ENCODE measurements at places on chromosomes 7 and 10. TPM values are rescaled to one million over a fixed set of nuclear protein-coding genes. Genes with fewer than 3 reads are reported as not detected.

Gene PRSS37
- not detected for polyA plus RNA-seq

Gene DMBT1
- polyA plus RNA-seq, result 0.05 TPM

Gene GARIN1A
- 1.8 TPM for polyA plus RNA-seq

Gene LRRD1
- polyA plus RNA-seq, result not detected

Gene ENKUR
- polyA plus RNA-seq, result not detected

Gene MEIG1
- polyA plus RNA-seq, result not detected

Gene H2AZ2
- 95.1 TPM for polyA plus RNA-seq

- peak; percentile 96 for DNase-seq
Observed at GRCh38 chr7:87876040-87876868, at the start of the genes DBF4 and SLC25A40. TSS of gene DBF4 (plus strand) at chr7:87876493. CDS start at chr7:87876733, 240 bp downstream. TSS of gene SLC25A40 (minus strand) at chr7:87876360. CDS start at chr7:87858727, 17,633 bp downstream.

- DNase-seq, result no peak
Observed at GRCh38 chr7:66696774-66697191, 43.8 kb upstream of the RABGEF1 start.

GRCh38 chr10:100356067-100357017 lies 9.3 kb downstream of the SCD start:
- no peak for DNase-seq

DNA sequence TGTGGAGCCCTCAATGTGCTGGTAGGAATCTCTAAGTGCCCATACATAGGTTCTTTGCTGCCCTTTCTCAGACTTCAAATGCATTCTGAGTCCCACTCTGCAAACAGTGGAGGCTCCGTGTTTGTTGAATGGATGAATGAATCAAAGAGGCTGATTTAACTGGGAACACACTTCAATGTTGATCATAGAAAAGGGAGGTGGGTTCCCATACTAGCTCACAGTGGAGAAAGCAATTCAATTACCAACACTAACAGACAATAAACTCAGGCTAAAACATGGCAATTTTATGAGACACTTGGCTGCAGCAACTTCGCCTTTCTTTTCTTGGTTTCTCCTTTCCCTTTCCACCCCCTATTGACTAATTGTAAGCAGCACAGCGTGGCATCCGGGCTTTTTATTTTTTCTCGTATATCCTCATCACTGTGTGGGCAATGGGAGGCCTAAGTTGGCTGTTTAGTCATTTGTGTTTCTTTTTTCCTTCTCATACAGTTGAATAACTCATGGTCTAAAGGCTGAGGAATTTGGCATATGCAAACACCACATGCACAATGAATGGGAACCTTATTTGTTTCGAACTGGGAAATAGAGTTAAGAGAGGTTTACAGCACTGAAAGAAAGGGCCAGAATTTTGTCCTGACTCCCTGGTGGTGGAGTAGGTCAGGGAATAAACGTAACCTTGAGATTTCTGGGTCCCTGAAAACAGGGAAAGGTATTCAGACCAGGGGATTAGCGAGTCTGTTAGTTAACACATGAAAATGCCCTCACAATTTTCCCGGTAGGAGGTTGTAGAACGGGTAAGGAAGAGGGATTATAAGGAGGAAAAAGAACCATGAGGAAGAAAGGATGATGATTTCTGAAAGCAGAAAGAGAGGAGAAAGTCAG lies 858.5 kb downstream of the KCNMA1 start:
- no peak for DNase-seq

DNA sequence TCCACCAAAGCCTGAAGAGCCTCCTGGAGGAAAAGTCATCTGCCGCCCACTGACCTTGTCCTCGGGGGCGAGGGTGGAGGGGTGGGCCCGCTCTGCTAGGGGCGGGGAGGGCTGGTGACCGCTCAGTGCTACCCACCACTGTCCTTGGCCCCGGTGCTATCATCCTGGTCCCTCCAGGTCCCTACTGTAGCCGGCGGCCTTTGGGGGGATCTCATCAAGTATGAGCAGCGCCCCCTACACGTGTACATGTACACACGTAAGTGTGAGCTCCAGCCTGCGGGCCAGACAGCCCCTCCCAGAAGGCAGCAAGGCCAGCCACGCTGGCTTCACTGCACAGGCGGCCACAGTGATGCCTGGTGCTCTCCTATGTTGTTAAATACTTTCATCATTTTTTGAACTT lies 19.6 kb downstream of the TTYH3 start:
- peak; percentile 75 for DNase-seq

GRCh38 chr7:39259391-39260003 lies 281.8 kb downstream of the POU6F2 start:
- DNase-seq, result no peak

GRCh38 chr10:8321990-8322389 lies 267.5 kb downstream of the GATA3 start:
- DNase-seq, result no peak

GRCh38 chr7:20270867-20271266 lies 53.7 kb upstream of the MACC1 start:
- no peak for DNase-seq

- no peak for DNase-seq
Observed at GRCh38 chr7:136950331-136950730, 81.9 kb downstream of the CHRM2 start.

DNA sequence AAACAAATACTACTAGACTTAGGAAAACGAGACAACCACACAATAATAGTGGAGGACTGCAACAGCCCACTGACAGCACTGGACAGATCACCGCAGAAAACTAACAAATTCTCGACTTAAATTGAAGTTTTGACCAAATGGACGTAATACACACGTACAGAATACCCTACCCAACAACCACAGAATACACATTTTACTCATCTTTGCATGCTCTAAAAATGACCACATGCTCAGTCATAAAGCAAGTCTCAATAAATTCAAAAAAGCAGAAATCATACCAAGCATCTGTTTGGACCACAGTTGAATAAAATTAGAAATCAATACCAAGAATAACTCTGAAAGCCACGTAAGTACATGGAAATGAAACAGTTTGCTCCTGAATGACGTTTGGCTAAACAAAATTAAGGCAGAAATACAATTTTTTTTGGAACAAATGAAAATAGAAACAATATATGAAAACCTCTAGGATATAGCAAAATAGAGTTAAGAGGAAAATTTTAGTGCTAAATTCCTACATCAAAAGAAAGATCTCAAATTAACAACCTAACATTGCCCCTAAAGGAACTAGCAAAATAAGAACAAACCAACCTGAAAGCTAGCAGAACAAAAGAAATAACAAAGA lies 30.6 kb downstream of the MAPK8 start:
- DNase-seq, result no peak

DNA sequence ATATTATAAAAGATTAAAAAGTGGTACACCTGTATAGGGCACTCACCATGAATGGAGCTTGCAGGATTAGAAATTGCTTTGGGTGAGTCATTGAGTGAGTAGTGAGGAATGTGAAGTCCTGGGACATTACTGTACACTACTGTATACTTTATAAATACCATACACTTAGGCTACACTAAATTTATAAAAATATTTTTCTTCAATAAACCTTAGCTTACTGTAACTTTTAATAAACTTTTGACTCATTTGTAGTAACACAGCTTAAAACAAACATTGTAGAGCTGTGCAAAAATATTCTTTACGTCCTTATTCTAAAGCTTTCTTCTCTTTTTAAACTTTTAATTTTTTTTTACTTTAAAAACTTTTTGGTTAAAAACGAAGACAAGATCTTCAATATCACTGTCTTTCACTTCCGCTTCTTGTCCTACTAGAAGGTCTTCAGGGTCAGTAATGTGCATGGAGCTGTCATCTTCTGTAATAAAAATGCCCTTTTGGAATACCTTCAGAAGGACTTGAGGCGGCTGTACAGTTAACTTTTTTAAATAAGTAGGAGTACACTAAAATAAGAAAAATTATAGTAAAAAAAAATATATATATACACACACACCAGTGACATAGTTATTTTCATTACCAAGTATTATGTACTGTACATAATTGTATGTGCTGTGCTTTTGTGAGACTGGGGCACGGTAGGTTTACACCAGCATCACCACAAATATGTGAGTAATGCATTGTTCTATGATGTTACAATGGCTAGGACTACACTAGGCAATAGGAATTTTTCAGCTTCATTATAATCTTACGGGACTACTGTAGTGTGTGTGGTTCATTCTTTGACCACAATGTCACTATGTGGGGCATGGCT lies 3.5 kb downstream of the STK31 start:
- no peak for DNase-seq

DNA sequence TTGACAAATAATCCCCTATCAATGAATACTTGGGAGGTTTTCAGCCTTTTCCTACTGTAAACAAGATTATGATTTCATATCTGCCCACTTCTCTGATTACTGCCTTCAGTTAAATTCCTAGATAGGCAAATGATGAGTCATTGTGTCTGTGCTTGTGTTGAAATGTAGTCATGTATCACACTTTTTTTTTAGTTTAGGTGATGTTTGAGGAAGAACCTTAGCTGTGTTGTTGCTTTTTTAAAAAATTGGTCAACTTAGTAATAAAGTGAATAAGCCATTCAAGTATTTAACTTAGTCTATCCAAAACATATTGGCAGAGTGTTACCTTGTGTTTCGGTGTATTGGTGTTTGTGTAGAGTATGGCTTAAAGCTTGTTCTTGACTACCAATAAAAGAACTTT lies 60.0 kb downstream of the WAC start:
- DNase-seq, result no peak

DNA sequence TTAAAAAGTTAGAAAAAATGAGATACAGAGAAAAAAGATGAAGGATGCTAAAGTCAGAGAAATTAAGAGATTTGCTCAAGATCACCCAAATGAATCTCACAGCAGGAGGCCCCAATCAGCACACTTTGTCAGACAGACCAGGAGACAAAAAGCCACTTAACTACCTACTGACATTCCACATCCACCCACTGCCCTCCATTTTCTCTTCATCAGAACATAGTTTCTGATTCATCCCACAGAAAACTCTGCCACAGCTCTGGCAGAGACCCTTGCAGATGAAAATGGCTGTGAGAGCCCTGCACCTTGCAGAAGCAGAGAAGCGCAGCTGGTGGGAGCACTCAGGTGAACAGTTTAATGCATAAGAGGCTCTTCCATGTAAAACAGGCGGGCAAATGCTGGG lies 26.6 kb downstream of the DGKI start:
- no peak for DNase-seq

GRCh38 chr7:76232698-76233097 lies 31.0 kb downstream of the SRRM3 start:
- DNase-seq, result no peak

DNA sequence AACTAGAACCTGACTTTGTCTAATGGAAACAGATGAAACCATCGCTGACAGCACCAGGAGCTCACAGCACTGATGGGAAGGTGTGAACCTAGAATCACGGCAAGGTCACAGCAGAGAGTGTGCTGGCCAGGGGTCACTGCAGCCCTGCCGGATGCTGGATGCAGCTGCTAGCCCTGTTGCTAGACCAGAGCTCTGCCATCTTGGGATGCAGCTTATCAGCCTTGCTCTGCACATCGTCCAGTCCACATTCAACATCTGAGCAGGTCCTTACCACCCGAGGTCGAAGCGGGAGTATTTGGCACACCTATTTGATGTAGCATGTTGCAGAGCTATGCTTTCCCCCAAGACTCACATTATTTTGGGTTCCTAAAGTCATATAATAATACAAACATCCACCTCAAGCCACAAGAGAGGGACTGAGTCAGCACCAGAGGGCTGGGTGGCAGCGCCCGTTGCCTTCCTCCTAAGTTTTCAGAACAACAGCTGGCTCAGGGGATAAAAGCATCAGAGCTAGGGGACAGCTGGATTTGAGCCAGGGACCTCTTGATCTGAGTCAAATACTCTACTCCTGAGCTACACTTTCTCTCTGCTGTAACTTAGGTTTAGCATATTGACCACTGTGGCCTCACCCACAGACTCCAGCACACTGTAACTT lies 135.3 kb downstream of the ZNF467 start:
- no peak for DNase-seq

DNA sequence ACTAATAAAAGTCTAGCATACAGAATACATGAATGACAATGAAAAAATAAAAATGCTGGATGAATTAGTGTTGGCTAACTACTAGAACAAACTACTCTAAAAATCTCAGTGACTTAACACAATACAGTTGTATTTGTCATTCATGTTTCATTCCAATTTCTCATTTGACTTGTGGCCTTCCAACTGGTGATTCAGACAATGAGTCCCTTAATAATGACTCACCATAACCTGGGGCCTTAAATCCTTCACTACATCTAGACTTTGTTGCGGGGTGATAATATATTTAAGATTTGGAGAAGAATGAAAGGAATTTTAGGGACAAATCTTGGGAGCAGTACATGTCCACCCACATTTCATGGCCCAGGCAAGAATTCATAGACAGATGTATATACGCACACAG lies 90.5 kb upstream of the POM121L12 start:
- no peak for DNase-seq

- DNase-seq, result no peak
Observed at GRCh38 chr10:116886772-116887171, 37.5 kb downstream of the ENO4 start.

GRCh38 chr7:122033641-122034040 lies 110.4 kb downstream of the AASS start:
- no peak for DNase-seq

DNA sequence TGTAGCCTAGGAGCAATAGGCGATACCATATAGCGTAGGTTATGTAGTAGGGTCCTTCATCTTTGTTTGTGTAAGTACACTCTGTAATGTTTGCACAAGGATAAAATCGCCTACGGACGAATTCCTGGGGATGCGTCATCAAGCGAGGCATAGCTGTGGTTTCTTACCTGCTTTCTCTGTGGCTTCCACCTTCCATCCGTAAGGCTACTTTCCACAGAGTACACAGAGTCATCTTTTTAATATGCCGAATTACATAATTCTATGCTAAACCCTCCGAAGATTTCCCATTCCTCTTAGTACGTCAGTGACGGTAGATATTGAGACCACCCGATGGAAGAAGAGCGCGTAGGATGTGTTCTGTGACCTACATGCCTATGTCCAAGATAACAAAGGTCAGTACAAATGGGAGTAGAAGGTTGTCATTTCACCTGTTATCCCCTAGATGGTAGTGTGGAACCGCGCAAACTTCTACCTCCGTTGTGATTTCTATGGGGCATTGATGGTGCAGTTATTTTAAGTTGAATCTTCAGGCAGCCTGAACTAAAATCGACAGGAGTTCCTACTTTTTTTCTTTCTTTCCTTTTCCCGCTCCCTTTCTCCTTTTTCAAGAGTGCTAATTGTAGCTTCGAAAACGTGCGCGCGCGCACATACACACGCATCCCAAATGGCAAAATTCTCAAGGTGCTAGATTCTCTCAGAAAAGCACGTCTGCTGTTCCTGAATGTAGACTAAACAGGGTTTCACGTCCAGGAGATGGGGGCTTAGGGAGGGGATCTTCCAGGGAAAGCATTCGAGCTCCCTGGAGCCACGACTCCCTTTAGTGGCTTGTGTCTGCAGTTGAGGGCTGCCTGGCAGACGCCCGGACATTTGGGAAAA lies 111.7 kb upstream of the MBL2 start:
- no peak for DNase-seq

- no peak for DNase-seq
Observed at GRCh38 chr10:100696477-100696901, 48.9 kb upstream of the PAX2 start.

DNA sequence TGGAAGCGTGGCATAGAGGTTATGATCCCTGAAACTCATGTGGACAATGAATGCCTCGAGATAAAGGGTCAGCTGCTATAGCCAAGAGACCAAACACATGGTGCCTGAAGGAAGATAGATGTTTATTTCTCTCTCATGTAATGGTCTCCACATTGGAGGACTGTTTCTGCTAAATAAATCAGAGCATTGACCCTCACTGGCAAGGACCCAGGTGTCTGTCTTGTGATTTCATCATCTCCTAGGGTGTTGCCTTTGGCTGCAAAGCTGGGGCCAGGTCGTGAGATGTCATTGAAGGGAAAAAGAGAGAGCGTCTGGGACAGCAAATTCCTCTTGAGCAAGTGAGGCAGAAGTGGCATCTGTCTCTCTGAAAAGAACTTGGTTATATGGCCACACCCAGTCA lies 64.6 kb downstream of the JCAD start:
- DNase-seq, result no peak

GRCh38 chr10:83764666-83765065 lies 374.6 kb upstream of the GHITM start:
- DNase-seq, result no peak

Data from aorta (tissue), 5 donors.